ENCODE measurements at places on chromosomes 7 and 10. TPM values are rescaled to one million over a fixed set of nuclear protein-coding genes. Genes with fewer than 3 reads are reported as not detected.

- no peak for DNase-seq
Observed at GRCh38 chr10:66102756-66103155, 823.1 kb upstream of the LRRTM3 start.

- peak; percentile 44 for DNase-seq
Observed at GRCh38 chr7:51290702-51291540, 25.7 kb downstream of the COBL start.

Gene KLF14
- total RNA-seq = not detected

- no peak for DNase-seq
Observed at GRCh38 chr7:2072042-2072441, 160.7 kb downstream of the MAD1L1 start.

Gene CHST15
- total RNA-seq = 8.4 TPM

DNA sequence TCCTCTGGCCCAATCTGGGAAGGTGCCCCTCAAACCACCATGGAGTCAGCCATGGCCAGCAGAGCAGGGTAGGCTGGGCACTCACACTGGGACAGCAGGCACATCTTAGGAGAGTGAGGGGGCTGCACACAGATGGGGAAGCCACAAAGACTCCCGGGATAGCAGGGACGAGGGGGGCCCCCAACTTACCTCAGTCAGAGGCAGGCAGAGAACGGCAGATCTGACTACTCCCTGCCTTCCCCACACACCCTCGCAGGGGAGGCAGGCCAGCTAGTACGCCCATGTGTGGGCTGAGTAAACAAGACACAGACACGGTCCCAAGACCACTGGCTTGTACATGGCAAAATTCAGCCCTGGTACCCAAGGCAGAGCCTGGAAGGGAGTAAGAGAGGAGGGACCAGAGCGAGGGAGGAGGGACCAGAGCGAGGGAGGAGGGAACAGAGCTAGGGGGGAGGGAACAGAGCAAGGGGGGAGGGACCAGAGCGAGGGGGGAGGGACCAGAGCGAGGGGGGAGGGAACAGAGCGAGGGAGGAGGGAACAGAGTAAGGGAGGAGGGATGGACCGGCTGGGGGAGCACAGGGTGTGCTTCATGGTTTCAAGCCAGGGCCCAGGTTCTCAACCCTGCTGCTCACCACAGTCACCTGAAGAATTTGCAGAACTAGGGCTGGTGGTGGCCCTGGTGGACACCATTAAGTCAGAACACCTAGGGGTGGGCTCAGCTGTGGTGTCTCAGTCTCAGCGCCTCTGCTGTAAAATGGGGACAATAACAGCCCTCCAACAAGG, 73.8 kb downstream of the RGS10 start:
- no peak for DNase-seq

Gene NKX6-2
- total RNA-seq = not detected
